A673 (cell line): ENCODE measurements at places on chromosomes 1 and 21.

GRCh38 chr1:238953448-238954010 is 432.8 kb upstream of the CHRM3 start:
- no peak for DNase-seq

GRCh38 chr1:178702146-178702545 is 22.9 kb upstream of the RALGPS2 start:
- DNase-seq, result peak; percentile 17

DNA sequence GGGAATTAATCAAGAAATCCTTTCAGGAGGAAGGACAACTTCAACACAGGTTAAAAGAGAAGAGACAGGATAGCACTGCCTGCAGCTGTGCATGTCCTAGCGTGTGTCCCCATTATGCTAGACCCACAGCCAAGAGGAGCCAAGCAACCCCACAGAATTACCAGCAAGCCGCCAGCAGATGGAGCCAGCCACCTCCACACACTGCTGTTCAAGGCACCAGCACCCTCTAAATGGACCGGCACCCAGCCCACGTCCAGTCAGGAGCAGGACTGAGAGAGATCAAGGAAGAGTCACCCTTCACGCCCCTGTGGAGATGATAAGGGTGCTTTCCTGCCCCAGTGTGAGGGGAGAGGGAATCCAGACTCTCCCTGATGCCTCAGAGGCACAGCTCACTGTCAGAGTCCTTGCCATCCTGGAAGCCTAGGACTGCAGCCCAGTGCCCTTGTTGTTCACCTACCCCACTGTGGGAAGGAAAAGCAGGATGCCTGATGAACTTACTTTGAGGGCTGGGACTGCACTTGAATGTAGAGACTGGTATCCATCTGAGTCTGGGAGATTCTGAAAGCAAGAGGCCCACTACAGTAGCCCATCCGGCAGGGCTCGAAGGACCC is 37.1 kb upstream of the CTTNBP2NL start:
- peak; percentile 54 for DNase-seq

DNA sequence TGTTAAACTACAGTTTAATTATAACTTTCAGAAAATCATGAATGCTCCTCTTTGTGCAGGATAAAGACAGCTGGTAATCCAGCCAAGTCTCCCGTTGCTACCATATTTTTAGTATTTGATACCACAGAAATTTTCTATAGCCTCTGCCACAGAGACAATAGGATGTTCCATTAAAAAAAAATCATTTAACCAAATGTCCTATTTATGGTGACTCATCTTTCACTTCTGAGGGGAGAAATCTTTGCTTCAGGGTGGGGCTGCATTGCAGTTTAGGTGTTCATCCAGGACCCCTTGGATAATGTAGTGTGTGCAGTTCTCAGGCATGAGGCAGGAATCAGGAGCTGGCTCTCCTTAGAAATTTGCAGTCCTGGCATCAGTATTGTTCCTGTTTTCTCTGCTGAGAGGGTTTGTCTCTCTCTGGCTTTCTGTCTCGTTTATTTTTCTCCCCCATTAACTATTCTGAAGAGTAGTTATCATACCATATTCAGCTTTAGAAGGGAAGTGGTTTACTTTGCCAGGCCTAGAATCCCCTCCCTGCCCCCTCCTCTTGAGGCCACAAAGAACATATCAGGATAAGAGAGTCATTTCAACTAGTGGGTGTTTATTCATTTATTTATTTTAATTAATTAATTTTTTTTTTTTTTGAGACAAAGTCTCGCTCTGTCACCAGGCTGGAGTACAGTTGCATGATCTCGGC is 3.1 kb downstream of the PRUNE1 start:
- DNase-seq, result no peak

DNA sequence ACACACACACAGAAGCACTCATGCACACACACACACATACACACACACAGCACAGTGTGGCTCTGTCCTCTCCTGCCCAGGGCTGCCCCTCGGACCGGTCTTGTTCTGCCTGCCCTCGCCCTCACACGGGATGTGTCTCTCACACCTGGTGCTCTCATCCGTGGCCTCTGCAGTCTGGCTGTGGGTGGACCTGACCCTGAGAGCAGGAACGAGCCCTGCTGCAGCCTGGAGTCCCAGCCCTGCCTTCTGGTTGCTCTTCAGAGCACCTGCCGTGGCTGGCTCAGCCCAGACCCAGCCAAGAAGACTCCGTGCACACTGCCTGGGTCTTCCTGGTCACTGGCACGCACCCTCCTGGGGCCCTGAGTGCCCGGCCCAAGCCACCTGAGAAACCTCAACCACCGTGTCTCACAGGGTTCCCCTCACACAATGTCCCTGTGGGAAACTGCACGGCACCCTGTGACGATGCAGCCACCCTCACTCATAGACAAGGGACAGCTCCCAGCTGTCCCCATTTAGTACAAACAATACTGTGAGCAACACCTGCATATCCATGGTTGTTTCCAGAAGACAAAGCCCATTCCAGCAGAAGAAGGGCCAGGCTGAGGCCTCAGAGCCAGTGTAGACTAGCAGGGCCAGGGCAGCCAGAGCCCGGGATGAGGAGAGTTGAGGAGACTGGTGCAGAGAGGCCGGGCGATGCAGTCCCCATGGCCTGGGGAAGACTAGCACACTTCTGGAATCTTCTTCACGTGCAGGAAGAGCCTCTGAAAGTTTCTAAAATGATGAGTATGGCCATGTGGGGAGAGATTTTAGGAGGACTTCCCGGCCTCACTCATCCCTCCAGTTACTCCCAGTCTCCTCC is 234.0 kb downstream of the NPHP4 start:
- DNase-seq, result no peak
